AG04450 (cell line): ENCODE measurements at places on chromosomes 7 and 10. TPM values are rescaled to one million over a fixed set of nuclear protein-coding genes. Genes with fewer than 3 reads are reported as not detected.

DNA sequence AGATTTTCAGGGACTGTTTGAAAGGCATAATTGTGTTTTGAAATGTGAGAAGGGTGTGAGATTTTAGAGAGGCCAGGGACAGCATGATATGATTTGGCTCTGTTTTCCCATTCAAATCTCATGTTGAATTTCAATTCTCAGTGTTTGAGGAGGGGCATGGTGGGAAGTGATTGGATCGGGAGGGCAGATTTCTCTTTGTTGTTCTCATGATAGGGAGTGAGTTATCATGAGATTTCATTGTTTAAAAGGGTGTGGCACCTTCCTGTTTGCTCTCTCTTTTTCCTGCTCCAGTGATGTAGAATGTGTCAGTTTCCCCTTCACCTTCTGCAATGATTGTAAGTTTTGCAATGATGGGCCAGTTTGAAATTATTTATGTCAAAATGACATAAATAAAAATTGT lies 113.0 kb upstream of the PCDH15 start:
- no peak for DNase-seq

GRCh38 chr7:33287738-33288137 lies 158.4 kb downstream of the BBS9 start:
- DNase-seq, result no peak

DNA sequence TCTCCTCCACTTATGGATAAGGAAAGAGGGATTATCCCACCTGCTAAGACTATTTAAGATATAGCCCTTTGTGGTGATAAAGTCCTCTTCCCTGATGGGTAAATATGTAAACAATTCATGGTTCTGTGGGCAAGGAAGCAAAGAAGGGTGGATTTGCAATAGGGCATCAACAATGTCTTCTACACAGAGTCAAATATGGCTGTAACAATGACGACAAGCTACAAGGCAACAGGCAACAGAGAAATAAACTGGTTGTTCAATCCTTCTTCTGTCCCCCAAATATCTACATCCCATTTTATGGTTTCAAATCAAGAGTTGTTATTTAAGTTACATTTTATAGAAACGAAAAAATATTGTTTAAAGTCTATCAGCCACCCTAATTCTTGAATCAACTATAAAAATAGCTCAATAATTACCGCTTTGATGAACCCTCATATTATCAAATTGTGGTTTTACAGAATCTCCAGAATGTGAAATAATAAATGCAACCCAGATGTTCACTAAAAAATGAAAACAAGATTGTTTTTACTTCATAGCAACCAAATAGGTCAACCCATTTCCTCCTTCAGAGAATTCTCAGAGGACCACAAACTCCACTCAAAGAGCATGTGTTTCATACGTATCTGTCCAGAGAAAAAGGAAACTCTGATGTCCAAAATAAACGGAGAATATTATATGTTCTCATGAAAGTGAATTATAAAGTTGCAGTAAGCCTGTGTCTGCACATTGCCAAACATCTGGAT lies 13.8 kb downstream of the CYTH3 start:
- no peak for DNase-seq

GRCh38 chr10:52542906-52543305 lies 228.8 kb downstream of the DKK1 start:
- no peak for DNase-seq

The DENND10 gene
- polyA plus RNA-seq, result 82.6 and 107 TPM in 2 replicates

The KAZALD1 gene
- 10.8 and 14.1 TPM in 2 replicates for polyA plus RNA-seq

The TMEM184A gene
- polyA plus RNA-seq, result 0.36 and 0.56 TPM in 2 replicates

The SH2D4B gene
- polyA plus RNA-seq, result not detected in 2 replicates
